ENCODE measurements at places on chromosomes 5 and 9.

DNA sequence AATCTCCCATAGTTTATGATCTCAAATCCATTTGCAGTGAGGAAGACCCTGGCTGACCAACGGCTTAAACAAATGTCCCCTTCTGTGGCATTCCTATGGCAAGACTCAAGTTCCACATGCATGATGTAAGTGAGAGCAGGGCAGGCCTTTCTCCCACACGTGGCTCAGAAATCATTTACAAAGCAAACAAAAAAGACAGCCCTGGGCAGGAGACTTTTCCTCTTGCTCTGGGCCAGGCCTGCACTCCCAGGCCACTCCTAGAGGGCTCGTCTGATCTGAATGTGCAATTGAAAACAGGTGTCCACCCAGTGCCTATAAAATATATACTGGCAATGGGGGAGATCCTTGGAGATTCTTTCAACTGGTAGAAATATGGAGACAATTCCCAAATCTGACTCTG lies 123.1 kb downstream of the DMRT2 start:
- DNase-seq, result peak; percentile 1

DNA sequence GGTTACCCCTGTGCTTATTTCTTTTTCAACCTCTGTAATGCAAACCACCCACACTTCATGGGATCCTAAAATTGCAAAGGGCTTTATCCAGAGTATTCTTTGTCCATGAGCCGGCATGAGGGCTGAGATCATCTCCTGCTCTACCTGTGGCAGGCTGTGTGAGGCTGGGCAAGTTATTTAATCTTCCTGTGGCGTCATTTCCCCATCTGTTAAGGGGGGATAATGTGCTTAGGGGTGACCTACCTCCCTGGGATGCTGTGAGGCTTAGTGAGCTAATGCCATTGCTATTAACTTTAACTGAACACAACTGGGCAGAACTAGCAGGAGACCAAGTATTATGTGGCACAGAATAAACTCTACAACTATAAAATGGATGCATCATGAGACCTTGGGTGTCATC lies 17.0 kb downstream of the FRMPD1 start:
- DNase-seq, result no peak

DNA sequence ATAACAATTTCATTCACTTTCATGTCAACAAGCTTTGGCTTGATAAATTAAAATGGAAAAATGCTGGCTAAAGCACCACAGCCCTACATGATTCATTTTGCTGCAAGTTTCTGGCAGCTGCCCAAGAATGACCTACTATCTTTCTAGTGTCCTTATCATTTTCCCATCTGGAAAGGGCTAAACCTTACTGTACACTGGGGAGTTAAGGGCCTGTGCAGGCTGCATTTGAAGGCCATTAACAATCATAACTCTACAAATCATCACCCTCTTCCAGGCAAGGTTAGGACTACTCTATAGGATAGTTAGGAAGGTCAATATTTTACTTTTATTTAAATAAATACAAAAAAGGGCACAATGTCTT lies 579.7 kb upstream of the ZNF608 start:
- DNase-seq, result peak; percentile 72

GRCh38 chr9:105065098-105066088 lies 137.4 kb upstream of the ABCA1 start:
- no peak for DNase-seq

- DNase-seq, result no peak
Observed at GRCh38 chr9:38639577-38639940, 19.2 kb upstream of the ANKRD18A start.

GRCh38 chr9:120383999-120384924 lies 195.7 kb downstream of the CDK5RAP2 start:
- peak; percentile 65 for DNase-seq

GRCh38 chr5:15604986-15605385 lies 105.0 kb downstream of the FBXL7 start:
- peak; percentile 72 for DNase-seq

GRCh38 chr5:148384380-148384737 lies 601 bp downstream of the FBXO38 start:
- DNase-seq, result no peak

- no peak for DNase-seq
Observed at GRCh38 chr5:61915646-61916045, 390.4 kb upstream of the KIF2A start.
